ENCODE measurements at places on chromosomes 12 and 14. TPM values are rescaled to one million over a fixed set of nuclear protein-coding genes. Genes with fewer than 3 reads are reported as not detected.

The CEBPE gene
- total RNA-seq, result not detected

The DACT1 gene
- total RNA-seq, result 26.9 TPM

The PPFIA2 gene
- total RNA-seq, result not detected

The LRRC43 gene
- 6.4 TPM for total RNA-seq

The CLSTN3 gene
- 4.5 TPM for total RNA-seq

The SDSL gene
- total RNA-seq, result 5.1 TPM

The GCH1 gene
- 3.9 TPM for total RNA-seq

GRCh38 chr12:12673296-12673695 is 22.7 kb downstream of the GPR19 start:
- DNase-seq, result no peak

GRCh38 chr12:105825141-105825540 is 313.6 kb downstream of the NUAK1 start:
- no peak for DNase-seq

GRCh38 chr14:90428676-90429075 is 31.8 kb downstream of the CALM1 start:
- DNase-seq, result no peak

DNA sequence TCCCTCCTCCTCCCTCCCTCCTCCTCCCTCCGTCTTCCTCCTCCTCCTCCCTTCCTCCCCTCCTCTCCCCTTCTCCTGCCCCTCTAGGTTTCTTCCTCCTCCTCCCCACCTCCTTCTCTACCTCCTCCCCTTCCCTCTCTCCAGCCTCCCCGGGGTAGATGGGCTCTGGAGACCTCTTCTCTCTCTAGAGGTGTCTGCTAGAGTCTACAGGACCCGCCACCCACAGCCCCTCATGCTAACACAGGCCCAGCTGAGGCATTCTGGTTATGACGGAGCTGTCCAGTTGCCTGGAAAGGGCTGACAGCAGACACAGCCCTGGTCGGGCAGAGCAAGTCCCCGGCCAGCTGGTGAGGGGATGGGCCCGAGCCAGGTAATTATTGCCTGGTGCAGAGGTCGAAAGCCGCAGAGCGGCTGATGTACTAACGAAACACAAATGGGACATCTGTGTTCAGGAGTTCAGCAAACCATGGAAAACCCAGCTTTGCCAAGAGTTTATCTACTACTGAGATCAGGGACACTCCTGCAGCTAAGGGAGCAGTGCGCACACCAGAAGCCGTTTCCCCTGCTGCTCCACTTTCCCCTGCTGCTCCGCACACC is 96.2 kb downstream of the PAPOLA start:
- DNase-seq, result no peak

DNA sequence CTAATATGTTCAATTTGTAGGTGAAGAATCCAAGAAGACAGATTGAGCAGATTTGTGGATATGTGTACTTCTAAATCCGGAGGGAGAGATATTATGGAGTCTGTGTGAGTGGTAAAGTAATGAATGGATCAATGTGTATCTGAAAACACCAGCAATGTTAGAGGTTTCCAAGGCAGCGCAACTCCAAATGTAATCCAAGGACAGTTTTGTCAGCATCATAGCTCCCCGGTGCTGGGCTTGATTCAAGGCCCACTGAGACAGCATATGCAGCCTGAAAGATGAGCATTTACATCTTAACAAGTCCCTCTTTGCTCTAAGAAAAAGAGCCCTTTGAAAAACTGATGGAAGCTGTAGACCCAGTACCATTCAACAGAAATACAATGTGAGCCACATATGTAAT is 38.3 kb upstream of the FRMD6 start:
- no peak for DNase-seq

DNA sequence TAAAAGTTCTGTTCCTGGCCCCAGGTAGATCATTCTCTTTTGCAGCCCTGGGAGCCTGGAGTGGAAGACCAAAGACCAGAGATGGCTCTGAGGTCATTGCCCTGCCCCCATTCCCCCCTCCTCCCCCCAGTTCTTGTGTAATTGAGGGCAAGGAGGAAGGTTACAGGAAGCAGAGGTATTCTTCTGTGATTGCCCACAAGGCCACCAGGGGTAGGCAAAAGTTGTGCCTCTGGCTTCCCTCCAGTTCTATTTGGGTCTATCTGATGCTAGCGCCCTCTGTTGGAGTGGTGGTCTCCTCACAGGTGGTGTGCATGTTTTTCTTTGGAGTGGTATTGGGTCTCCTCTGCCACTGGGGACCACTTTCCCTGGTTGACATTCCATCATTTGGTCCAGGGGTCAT is 41.2 kb upstream of the CRY1 start:
- peak; percentile 8 for DNase-seq

DNA sequence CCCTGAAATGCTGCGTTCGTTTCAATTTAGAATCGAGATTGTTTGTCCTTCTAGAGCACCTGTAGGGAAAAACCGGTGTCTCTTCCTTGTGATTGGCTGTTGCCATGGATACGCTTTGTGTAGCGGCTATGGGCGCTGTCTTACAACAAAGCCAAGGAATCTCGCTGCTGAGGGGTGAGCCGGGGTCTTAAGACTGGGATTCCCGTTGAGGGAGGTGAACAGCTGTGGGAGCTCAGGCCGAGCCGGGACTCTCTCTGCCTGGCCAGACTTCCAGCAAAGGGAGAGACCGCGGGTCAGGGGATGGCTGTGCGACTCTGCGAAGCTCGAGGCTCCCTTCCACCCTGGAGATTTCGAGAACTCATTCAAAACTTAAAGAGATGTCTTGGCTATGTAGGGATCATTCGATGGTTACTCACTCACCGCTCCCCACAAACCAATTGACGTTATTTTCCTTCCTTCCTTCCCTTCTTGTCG is at the start of the genes LRRIQ1 and TSPAN19:
Gene LRRIQ1, plus strand, starts transcription at position 118 of the 474 bp plus-strand sequence. CDS start 1,826 bp downstream, outside the sequence.
Gene TSPAN19, minus strand, starts transcription at position 44 of the 474 bp plus-strand sequence. CDS start 6,331 bp downstream, outside the sequence.
- DNase-seq, result peak; percentile 88

DNA sequence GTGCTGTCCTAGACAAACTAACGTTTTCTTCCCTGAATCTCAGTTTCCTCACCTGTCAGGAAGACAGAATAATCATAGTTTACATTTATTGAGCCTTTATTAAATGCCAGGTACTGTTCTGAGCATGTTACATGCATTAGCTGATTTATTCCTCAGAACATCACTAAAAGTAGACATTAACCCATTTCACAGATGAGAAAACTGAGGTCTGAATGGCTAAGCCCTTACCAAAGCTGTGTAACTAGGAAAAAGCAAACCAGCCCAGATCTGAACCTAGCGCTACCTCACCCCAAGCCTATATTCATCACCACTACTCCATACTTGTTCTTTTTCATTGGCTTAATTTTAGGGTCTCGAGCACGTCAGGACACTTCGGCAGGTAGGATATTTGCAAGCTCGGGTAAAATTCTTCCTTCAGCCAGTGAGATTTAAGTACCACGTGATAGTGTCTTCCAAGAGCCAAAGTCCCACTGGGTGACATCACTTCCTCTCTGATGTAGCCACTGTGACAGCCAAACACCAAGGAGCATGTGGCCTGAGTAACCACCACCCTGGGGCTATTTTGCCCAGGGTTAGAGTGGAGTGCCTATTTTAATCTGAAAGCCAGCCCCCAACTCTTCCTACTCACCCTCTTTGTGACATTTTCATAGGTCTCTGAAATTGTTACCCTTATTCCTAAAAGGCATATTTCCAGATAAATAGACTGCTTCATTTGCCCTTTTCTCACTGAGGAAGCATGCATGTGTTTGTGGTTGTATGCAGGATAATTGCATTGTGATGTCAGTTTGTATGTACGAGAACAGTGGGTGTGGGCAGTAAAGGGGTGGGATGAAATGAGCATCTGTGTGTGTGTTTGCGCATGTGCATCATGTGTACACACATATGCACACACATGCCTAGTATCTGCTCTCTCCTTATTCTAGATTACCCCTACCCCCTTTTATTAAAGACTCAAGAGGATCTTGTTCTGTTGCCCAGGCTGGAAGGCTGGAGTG is 62.2 kb upstream of the WSCD2 start:
- peak; percentile 11 for DNase-seq

DNA sequence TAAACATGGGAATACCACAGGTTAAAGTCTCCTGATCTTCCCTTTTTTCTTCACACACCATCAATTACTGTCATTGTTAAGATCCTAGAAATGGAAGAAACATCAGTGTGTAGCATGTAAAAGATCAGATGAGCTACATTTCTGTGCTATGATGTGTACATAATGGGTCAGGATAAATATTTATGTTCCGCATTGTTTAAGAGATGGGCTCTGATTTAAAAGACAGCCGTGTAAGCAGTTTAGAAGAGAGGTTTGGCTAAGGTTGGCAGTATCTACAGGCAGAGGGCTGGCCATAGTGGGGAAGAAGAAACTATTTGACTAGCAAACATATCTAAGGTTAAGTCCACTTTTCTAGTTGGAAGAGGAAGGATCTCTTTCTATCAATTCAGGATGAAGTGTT is 49.4 kb downstream of the LRRC9 start:
- DNase-seq, result no peak

DNA sequence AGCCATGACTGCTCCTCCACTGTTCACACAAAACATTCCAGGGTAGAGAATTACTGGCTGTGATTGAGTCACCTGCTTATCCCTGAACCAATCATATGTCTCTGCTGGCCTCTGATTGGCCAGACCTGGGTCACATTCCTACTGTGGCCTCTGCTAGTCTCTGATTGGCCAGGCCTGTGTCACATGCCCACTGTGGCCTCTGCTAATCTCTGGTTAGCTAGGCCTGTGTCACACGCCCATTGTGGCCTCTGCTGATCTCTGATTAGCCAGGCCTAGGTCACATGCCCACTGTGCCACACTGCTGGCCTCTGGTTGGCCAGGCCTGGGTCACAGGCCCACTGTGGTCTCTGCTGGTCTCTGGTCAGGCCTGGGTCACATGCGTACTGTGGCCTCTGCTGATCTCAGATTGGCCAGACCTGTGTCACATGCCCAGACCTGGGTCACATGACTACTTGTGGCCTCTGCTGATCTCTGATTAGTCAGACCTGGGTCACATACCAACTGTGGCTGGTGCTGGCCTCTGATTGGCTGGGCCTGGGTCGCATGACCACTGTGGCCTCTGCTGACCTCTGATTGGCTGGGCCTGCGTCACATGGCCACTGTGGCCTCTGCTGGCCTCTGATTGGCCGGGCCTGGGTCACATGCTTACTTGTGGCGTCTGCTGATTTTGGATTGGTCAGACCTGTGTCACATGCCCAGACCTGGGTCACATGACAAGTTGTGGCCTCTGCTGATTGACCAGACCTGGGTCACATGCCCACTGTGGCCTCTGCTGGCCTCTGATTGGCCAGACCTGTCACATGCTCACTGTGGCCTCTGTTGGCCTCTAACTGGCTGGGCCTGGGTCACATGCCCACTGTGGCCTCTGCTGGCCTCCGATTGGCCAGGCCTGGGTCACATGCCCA is 251.6 kb downstream of the SLC15A4 start:
- no peak for DNase-seq

- peak; percentile 88 for DNase-seq
These were observed 84.8 kb downstream of the NRXN3 start for GRCh38 chr14:78254911-78255461.

GRCh38 chr12:104372721-104373335 is 69.3 kb downstream of the EID3 start:
- DNase-seq, result no peak

- peak; percentile 83 for DNase-seq
These were observed 4.5 kb upstream of the MIA2 start for GRCh38 chr14:39229222-39229543.

DNA sequence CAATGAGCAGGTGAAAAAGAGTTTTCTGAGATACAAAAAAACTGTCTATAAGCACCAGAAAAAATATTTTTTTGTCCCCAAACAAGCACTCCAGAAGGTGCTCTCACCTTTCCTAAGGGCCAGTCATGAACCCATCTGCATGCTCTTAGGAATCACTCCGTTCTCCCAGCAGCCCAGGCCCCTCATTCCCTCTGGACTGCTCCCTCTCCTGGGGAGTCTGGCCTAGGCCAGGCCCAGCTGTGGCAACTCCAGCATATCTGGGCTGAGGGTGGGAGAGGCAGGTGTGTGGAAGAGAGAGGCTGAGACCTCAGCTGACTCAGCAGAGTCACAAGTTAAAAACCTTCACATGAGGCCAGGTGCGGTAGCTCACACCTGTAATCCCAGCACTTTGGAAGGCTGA is 54.6 kb downstream of the TRAFD1 start:
- DNase-seq, result no peak

DNA sequence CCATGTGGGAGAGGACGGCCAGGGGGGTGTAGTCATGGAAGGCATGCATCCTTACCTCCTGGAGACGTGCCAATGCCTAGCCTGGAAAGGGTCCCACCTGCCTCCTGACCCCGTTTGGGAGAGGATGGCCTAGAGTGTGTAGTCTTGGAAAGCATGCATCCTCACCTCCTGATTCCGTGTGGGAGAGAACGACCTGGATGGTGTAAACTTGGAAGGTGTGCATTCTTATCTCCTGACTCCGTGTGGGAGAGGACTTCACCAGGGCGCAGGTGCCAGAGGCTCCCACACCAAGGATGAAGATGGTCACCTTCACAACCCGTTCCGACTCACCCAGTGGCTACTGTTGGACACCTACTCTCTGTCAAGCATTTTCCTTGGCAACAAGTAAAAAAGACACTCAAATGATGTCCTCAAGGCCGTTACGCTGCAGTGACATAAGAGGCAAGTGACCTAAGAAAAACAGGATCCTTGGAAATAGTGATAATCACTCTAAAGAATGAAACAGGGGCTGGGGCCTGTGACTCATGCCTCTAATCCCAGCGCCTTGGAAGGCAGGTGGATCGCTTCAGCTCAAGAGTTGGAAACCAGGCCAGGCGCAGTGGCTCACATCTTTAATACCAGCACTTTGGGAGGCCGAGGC is 37.5 kb upstream of the FZD10 start:
- DNase-seq, result no peak

DNA sequence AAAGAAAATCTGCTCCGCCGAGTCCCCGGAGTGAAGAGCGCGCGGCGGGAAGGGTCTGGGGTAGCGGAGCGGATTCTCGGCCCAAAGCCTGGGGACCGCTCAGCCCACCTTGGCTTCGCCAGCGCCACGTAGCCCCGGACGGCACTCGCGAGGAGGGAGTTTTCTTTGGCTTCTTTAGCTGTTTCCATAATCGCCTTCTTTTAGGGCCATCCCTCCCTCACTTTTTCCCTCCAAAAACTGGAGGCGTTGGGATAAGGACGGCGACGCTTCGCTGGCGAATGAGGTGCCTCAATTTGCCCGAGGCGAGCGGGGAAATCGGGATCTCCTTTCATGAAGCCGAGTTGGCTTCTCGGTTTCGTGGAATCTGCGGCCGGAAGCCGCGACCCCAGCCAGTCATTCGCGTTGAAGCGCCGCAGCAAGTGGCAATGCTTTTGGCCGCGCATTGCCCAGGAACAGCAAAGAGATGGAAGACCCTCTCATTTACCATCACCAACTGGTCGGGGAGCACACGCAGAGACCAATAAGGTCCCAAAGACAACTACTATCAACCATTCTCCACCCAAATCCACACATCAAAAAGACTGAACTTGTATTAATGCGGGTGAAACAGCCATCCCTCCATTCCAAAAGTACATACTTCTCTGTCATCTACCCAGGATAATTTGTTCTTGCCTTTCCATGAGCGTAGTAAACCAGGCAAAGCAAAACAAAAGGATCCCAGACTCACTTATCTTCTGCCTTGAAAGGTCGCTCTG is 8.4 kb upstream of the SIX1 start:
- no peak for DNase-seq

GRCh38 chr14:99821519-99822508 is 28.6 kb downstream of the EML1 start:
- DNase-seq, result peak; percentile 51
